Activated CD4-positive, alpha-beta memory T cell treated with anti-CD3 and anti-CD28 coated beads for 36 hours (primary cell): ENCODE measurements at places on chromosomes 12 and 14.
A peak's percentile ranks its signal among the peaks of the same experiment; 100 is the strongest.

DNA sequence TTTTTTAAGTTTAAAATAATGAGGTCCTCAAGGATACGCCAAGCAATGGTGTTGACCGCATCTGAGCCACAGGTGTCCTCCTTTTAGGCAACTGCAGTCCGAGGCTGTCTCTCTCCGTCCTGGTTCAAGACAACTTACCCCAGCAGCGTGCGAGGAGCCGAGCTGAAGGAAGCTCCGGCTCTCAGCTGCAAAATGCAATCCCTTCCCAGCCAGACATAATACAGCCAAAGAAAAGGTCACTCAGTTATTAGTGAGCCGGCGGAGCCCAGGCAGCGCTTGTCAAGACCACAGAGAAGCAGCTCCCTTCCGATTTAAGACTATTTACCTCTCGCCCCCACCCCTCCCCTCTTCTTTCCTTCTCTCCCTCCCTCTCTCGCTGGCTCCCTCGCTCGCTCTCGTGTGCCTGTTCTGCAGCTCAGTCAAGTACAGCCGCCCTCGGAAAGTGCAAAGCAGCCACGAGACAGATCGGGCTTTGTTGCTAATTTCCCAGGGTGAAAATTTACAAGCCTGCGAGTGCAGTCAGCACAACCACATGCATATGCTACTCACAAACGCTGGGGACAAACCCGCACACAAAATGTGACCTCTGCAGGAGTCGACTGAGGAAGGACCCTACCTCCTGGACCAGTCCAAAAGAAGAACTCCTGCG, 363 bp upstream of the LMO3 start:
- DNase-seq = no peak

- DNase-seq = no peak
These were observed 86.1 kb downstream of the CPSF2 start for GRCh38 chr14:92207928-92208265.

DNA sequence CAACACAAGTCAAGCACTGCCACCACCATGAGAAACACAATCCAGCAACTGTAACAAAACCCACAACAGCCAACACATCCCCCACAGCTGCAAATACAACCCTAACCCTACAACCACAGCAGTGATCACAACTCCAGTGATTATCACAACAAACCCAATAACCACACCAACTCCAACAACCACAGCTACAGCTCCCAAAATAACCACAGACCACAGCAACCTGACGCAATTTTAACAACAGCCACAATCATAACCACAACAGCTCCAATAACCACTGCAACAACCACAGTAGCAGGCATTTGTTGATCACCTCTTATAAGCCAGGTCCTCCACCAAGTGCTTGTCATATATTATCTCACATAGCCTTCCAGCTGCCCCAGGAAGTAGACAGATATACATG, 42.2 kb upstream of the FAM181A start:
- DNase-seq = no peak

DNA sequence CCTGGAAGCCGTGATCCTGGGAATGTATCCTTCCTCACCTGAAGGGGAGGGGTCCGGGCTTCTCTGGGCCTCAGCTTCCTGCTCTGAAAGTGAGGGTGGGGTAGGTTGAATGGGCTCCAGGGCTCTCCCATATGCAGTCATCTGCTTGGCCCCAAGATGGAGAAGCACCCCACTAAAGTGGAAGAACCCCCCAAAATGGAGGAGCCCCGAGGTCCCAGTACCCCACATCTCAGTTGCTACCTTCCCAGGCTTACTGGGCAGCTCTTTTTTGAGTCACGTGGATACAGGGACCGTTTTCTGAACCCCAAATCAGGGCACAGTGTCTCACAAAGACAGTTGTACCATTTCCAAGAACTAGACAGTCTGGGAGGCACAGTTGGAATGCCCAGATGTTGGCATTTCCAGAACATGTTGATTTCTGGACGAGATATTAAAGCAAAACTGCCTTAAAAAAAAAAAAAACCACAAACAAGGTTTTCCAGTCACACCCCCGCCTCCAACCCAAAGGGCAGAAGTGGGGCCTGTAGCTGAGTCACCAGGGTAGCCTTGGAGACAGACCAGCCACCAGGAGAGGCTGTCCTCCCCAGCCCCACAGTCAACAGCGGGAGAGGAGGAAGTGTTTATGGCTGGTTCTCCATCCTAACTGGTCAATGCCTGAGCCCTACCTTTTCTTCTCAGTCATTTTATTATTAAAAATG, 12.1 kb downstream of the VASH1 start:
- DNase-seq = peak; percentile 47
